Activated naive CD8-positive, alpha-beta T cell treated with anti-CD3 and anti-CD28 coated beads, Interleukin-2, amount 10 ng/mL, durations not matched to agents 7 days and 5 days (primary cell): ENCODE measurements at places on chromosomes 11 and 22. TPM values are rescaled to one million over a fixed set of nuclear protein-coding genes. Genes with fewer than 3 reads are reported as not detected.

DNA sequence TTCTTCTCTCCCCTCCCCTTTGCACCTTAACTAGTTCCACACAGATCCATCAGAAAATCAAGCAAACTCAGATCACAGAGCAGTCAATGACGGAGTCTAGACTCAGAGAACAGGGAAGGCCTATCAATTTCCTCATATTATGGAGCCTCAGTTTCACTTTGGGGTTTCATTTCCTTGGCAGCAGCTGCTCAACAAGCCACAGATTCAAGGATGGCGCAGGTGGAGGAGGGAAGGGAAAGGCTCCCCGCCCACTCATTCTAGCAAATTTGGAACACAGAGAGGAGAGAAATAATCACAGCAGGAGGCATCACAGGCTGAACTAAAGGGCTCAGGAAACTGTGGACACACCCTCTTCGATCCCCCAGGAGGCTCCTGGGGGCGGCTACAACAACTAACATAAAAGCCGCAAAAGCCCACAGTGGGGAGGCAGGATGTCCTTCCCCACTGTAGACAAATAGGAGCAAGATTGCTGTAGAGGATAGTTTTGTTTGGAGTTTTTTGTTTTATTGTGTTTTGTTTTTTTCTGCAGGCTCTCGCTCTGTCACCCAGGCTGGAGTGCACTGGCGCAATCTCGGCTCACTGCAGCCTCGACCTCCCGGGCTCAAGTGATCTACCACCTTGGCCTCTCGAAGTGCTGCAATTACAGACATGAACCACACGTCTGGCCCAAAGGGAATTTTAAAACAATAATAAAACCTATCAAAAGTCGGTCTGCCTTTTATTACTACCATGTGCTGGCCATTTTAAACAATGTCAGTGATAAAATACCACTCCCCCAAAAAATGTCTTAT, 3.4 kb downstream of the PLAAT3 start:
- H3K4me3 ChIP-seq, result no peak overlapping the region
- no peaks in the 10 kb centered on the region for H3K36me3 ChIP-seq
- H3K4me1 ChIP-seq, result peaks cover 10% of the 10 kb centered on the region
- no peak overlapping the region for H3K27ac ChIP-seq
- H3K27me3 ChIP-seq, result no peaks in the 10 kb centered on the region

DNA sequence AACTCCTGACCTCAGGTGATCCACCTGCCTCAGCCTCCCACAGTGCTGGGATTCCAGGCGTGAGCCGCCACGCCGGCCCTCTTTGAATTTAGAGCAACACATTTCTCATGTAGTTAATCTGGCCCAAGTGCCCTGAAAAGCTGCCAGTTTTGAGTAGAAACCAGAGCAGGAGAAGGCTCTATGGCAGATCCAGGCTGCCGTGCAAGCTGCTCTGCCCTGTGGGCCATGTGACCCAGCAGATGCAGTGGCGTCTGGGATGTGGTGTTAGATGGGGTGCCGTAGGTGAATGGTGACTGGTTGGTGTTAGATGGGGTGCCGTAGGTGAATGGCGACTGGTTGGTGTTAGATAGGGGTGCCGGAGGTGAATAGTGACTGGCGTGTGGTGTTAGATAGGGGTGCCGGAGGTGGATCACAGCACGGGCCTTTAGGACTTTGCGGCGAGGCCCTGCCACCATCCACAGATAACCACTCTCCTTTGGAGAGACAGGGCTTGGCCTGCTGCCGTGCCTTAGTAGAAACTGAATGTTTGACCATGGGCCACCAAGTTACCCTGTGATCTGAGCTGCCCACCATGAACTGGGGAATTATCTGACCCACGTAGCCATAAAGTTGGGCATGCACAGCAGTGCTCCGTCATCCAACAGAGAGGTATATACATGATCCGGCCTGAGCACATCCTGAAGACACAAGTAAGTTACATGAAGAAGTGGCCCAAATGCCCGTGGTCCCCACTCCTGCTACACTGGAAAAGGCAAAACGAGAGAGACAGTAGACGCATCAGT, 32.7 kb downstream of the ASCL2 start:
- no peak for DNase-seq
- H3K27ac ChIP-seq, result no peak overlapping the region
- no peaks in the 10 kb centered on the region for H3K36me3 ChIP-seq

Gene OLFML1
- not detected for total RNA-seq

DNA sequence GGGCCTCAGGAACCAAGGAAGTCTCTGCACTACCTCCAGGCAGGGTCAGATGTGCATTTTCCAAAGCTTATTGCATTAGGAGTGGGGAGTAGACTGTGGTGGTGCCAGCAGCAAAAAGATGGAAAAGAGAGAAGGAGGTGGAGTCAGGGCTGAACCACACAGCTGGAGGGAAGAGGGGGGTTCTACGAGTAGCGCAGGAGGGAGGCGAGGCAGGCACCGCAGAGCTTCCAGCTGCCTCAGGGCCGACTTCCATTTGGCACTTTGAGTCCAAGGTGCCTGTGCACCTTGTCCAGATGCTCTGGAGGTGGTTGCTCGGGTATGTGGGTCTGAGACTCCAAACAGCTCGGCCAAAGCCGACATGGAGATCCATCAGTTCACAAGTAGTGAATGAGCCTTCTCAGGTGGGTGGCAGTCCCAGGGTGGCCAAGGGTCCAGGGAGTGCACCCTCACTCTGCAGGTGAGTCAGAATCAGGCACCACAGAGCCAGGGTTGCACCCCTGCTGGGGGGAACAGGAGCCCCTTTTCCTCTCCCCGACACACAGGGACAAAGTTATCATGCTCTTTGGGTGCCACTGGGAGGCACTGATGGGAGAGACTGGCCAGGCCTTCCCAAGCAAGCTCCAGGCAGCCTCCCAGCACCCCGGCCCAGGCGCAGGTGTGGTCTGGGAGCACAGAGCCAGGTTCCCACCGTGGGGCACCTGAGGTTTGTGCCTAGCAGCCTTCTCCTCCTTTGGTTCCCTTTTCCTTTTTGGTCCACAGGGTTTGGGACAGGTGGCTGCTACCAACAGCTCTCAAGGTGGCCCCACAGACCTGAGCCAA, 30.2 kb downstream of the GGT5 start:
- DNase-seq, result no peak
- H3K36me3 ChIP-seq, result no peaks in the 10 kb centered on the region

Gene IGSF22
- 2.5 TPM for total RNA-seq

DNA sequence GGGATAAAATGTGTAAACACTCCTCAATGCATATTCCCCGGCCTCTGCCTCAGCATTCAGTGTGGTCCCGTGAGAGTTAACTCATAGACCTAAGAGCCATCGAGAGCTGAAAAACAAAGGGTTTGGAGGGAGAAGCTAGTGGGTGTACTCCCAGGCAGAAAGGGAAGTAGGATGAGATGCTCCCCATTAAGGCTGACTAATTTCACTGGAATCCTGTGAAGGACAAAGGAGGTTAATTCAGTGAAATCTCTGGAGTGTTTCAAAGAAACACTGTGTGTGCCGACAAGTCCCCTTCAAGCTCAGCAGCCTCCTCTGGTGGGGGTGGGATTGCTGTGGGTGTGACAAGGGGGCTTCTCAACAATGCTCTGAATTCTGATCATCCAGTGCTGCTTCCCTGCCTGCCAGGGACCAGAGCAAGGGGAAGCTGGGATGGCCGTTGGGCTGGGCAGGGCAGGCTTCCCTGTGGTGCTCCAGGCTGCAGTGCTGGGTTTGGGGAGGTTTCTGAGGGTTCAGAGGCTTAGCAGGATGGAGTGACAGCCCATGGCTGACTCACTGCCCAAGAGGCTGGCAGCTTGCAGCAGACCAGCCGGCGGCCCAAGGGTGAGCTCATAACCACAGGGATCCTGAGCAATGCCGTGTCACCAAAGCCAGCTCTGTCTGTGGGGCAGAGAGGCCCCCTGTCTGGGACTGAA, 61.4 kb upstream of the BMAL1 start:
- peaks cover 7% of the 10 kb centered on the region for H3K4me1 ChIP-seq
- no peak overlapping the region for H3K4me3 ChIP-seq
- H3K36me3 ChIP-seq, result no peaks in the 10 kb centered on the region
- no peak for DNase-seq
- peaks cover 10% of the 10 kb centered on the region for H3K27me3 ChIP-seq

Gene OR10D3
- total RNA-seq, result not detected

GRCh38 chr22:45608763-45609180, 62.9 kb upstream of the ATXN10 start:
- DNase-seq, result no peak
- peaks cover 7% of the 10 kb centered on the region for H3K4me1 ChIP-seq
- peaks cover 5% of the 10 kb centered on the region for H3K27me3 ChIP-seq
- H3K36me3 ChIP-seq, result no peaks in the 10 kb centered on the region

Gene DAGLA
- 0.14 TPM for total RNA-seq

- peak overlapping the region; percentile 40 for H3K4me3 ChIP-seq
- DNase-seq, result no peak
- peaks cover 87% of the 10 kb centered on the region for H3K27me3 ChIP-seq
- H3K4me1 ChIP-seq, result peaks cover 24% of the 10 kb centered on the region
- H3K36me3 ChIP-seq, result no peaks in the 10 kb centered on the region
- H3K27ac ChIP-seq, result peak overlapping the region; percentile 42
Measured at GRCh38 chr11:32436751-32437494, 1.6 kb upstream of the WT1 start.

DNA sequence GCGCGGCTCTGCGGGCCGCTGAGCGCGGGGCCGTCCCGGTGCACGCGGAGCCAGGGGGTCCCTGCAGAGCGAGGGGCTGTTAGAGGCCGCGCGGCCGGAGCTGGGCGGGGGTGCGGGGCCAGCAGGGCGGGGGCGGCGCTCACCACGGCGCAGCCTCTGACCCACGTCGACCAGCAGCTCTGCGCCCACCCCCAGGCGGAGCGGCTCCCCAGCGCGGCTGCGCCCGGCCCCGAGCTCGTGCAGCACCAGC, 385 bp upstream of the SCO2 start:
- DNase-seq, result no peak
- peaks cover 22% of the 10 kb centered on the region for H3K36me3 ChIP-seq
- H3K27ac ChIP-seq, result peak overlapping the region; percentile 95
- peak overlapping the region; percentile 96 for H3K4me3 ChIP-seq

GRCh38 chr22:41377846-41378245, 3.9 kb upstream of the TEF start:
- no peaks in the 10 kb centered on the region for H3K36me3 ChIP-seq
- DNase-seq, result no peak
- H3K27ac ChIP-seq, result no peak overlapping the region

Gene CDC42EP2
- total RNA-seq, result 0.51 TPM

GRCh38 chr11:45030778-45031177, 80.1 kb upstream of the TP53I11 start:
- no peaks in the 10 kb centered on the region for H3K36me3 ChIP-seq
- H3K27ac ChIP-seq, result no peak overlapping the region

Gene SHANK3
- total RNA-seq, result 0.06 TPM

GRCh38 chr11:121552644-121553043, 99.9 kb upstream of the SORL1-AS1 start:
- H3K27me3 ChIP-seq, result no peaks in the 10 kb centered on the region
- peaks cover 47% of the 10 kb centered on the region for H3K36me3 ChIP-seq
- H3K27ac ChIP-seq, result no peak overlapping the region
- peaks cover 15% of the 10 kb centered on the region for H3K4me1 ChIP-seq
- H3K4me3 ChIP-seq, result no peak overlapping the region

DNA sequence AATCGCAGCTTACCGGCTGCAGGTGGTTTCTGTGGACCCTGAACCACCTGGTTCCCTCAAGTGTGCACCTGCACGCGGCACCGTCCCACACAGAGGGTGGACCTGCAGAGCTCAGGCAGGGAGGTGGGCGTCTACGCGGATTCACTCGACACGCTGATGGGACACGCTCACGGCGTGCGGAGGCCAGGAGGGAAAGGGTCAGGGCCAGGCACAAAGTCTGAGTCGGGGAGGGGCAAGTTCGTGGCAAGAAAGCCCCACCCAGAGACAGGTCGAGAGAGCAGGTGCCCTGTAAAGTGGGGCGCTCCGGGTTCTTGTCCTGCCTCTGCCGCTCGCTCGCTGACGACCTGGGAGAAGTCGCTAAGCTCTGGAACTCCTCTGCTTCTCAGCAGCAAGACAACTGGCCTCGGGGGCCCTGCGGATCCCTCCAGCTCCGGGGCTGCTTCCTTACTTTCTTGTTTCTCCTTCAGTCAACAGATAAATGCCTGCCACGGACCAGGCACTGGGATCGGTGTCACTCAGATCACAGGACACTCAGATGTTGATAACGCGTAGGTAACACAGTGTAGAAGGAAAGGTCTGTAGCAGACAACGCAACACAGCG, 72.4 kb upstream of the NUP50 start:
- no peaks in the 10 kb centered on the region for H3K4me1 ChIP-seq
- no peaks in the 10 kb centered on the region for H3K36me3 ChIP-seq
- peaks cover 9% of the 10 kb centered on the region for H3K27me3 ChIP-seq
- no peak overlapping the region for H3K4me3 ChIP-seq
- no peak for DNase-seq

DNA sequence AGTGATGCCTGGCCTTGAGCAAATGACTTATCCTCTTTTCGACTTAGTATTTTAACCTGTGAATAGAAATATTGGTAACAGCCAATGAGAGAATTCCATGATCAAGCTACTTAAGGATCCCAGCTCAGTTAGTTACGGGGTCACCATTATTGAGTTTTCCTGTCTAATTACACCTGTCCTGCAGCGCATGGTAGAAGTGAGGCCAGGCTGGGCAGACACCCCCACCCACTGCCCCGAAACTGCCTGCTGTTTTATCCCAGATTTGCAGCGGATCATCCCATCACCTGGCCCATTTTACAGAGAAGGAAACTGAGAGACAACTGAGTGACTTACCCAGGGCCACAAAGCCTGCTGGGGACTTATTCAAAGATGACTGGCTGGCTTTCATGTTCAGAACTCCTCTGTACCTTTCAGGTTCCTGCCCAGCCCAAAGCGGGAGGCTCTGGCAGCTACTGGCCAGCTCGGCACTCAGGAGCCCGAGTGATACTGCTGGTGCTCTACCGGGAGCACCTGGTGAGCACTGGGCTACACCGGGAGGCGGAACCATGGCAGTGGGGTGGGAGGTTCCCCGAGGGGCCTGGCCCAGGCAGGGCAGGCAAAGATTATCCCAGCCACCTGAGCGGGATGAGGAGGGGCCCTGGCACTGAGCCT, 1.4 kb downstream of the MUS81 start:
- H3K4me3 ChIP-seq, result peak overlapping the region; percentile 91
- DNase-seq, result peak; percentile 31
- no peaks in the 10 kb centered on the region for H3K27me3 ChIP-seq
- H3K4me1 ChIP-seq, result peaks cover 27% of the 10 kb centered on the region
- H3K27ac ChIP-seq, result peak overlapping the region; percentile 98

DNA sequence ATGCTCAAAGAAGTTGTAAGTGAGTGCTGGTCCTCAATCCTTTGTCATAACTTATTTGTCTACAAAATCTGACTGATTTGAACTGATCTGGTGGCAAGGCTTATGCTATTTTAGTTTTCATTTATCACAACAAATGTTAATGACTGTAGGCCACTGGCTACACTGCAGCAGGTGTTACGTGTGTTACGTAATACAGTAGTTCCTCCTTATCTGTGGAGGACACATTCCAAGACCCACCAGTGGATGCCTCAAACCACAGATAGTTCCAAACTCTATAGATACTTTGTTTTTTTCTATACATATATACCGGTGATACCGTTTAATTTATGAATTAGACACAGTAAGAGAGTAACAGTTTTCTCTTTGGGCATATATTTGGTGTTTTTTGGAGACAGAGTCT, 7.0 kb downstream of the MADD start:
- no peak overlapping the region for H3K27ac ChIP-seq
- peaks cover 12% of the 10 kb centered on the region for H3K4me1 ChIP-seq
- no peaks in the 10 kb centered on the region for H3K27me3 ChIP-seq
